ENCODE measurements at places on chromosomes 7 and 10.
A peak's percentile ranks its signal among the peaks of the same experiment; 100 is the strongest.

- peak; percentile 24 for DNase-seq
These were observed 24.4 kb upstream of the LRRC4 start for GRCh38 chr7:128055637-128056036.

- DNase-seq: peak; percentile 87
These were observed 25.3 kb downstream of the GARIN1A start for GRCh38 chr7:128697302-128697905.

- no peak for DNase-seq
These were observed 320.2 kb downstream of the ELMO1 start for GRCh38 chr7:37128327-37129034.

GRCh38 chr7:37234928-37235327 is 213.7 kb downstream of the ELMO1 start:
- no peak for DNase-seq

DNA sequence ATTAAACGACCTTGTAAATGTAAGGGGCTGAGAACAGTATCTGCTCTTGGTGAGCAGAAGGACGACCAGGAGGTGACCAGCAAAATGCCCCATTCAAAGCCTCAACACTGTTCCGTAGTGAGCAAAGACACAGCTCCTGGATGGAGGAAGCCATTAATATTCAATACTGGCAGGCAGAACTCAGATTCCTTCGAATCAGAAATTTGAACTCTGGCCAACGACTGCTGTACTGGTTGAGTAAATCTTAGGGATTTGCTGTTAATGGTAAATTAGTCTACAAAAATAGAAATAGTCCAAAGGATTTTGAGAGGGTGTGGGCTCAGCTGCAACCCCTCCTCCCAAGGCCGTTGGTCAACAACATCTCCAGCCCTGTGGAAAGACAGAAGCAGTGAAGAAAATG is 130.5 kb upstream of the PFKP start:
- no peak for DNase-seq

DNA sequence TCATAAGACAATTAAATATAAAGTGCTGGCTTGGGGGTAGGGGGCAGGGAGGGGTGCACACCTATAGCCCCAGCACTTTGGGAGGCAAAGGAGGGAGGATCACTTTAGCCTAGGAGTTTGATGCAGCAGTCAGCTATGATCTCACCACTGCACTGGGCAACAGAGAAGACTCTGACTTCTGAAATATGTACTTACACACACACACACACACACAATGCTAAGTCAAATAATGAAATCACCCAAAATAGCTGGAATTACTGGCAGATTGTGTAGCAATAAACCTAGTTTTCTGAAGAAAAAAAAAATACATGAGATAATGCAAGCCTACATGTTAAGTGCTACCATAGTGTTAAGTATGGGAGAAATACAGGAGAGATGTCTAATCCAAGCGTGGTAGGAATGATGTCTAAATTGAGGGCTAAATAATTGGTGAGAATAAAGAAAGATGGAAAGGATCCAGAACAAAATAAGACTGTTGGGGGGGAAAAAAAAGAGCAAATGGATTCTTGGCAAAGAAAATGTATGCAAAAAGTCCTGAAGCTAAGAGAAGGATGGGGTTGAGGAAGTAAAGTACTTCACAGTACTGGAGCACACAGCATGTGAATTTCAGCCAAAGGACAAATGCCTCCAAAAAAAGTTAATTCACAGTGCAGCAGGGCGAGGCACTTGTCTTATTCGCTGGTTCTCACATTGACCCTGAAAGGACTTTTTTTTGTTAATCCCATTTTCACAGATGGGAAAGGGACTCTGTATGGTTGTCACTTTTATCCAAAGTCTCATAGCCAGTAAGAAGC is 73.9 kb downstream of the IGF2BP3 start:
- DNase-seq: no peak

GRCh38 chr10:52965938-52966401 is 193.4 kb upstream of the MBL2 start:
- DNase-seq: no peak

DNA sequence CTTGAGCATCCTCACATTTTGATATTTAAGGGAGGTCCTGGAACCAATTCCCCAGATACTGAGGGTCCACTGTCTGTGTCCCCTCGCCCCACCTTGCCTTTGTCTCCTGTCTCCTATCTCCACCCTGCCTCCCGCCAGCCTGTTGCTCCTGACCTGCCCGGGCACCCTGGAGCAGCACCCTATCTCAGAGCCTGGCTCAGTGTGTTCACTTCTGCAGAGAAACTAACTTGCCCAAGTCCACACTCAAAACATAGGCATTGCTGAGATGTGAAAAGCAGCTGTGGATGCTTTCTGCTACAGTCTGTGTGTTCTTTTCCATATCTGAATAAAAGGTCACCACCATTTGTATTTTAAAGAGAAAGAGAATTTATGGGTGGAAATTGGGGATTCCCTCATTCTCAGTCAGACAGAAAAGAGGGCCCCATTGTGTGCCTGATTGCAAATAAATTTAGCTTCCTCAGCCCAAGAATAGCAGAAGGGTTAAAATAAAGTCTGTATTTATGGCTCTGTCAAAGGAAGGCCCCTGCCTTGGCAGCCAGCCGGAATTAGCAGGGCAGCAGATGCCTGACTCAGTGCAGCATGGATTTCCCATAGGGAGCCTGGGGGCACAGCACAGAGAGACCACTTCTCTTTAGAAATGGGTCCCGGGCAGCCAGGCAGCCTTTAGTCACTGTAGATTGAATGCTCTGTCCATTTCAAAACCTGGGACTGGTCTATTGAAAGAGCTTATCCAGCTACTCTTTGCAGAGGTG is 161.3 kb downstream of the EGFR start:
- no peak for DNase-seq

- DNase-seq: no peak
These were observed 9.3 kb upstream of the PNPLA8 start for GRCh38 chr7:108535257-108535656.

GRCh38 chr10:18767981-18768380 is 108.8 kb downstream of the ARL5B start:
- no peak for DNase-seq

GRCh38 chr7:28890137-28890536 is 68.0 kb downstream of the TRIL start:
- DNase-seq: no peak

- no peak for DNase-seq
These were observed 55.7 kb upstream of the PRKCQ start for GRCh38 chr10:6635784-6636183.

DNA sequence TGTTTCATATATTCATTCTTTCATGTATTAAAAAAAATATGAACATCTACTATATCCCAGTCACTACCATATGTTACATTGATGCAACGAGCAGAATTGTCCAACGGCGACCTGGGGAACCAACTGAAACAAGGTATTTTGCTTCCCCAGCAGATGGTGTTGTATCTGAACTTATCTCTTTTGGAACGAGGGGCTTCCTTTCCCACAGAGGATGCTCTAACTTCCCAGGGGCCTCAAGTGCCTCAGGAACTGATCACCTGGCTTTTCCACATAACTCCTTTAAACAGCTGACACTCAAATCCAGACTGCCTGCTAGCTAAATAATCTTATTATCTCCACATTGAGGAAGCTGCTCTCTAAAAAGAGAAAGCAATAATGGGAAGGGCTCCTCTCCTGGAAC is 259.3 kb downstream of the HTR7 start:
- no peak for DNase-seq

GRCh38 chr10:130836344-130836743 is 475.2 kb downstream of the TCERG1L start:
- no peak for DNase-seq

DNA sequence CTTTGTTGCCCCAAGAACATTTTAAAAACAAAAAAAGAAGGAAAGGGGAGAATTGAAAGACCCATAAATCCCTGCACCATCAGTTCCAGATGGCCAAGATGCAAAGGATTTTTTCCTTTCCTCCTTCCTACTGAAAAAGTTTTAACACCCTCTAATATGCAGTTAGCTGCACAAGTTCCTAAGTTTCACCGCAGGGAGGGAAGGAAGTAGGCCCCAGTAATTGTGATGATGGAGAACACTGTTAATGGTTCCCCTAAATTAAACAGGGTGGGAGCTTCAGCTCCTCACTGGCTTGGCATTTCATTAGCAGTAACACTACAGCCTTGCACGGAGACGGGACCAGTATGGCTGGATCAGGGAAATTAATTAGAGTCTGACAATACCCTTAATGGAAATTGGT is 63.7 kb upstream of the PPIF start:
- no peak for DNase-seq

GRCh38 chr7:11427686-11428273 is 404.2 kb downstream of the THSD7A start:
- peak; percentile 47 for DNase-seq

- no peak for DNase-seq
These were observed 600.9 kb upstream of the MKI67 start for GRCh38 chr10:128727114-128727513.

DNA sequence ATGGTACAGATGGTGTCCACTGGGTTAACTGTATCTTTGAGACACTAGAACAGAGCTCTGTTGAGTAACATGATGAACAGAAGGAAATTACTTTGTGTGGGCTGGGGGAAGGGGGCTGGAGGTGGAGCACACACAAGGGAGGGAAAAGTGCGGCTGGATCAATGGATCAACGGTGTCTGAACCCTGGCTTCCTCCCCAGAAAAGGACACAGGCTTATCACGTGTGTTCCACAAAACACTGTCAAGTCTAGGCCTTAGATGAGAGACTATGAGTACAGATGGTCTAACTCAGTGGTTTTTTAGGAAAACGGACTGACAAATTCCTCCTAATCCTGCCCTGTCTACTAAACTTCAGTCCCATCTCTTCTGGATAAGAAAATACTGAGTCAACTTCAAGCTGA is 27.8 kb downstream of the HSPB1 start:
- DNase-seq: no peak

DNA sequence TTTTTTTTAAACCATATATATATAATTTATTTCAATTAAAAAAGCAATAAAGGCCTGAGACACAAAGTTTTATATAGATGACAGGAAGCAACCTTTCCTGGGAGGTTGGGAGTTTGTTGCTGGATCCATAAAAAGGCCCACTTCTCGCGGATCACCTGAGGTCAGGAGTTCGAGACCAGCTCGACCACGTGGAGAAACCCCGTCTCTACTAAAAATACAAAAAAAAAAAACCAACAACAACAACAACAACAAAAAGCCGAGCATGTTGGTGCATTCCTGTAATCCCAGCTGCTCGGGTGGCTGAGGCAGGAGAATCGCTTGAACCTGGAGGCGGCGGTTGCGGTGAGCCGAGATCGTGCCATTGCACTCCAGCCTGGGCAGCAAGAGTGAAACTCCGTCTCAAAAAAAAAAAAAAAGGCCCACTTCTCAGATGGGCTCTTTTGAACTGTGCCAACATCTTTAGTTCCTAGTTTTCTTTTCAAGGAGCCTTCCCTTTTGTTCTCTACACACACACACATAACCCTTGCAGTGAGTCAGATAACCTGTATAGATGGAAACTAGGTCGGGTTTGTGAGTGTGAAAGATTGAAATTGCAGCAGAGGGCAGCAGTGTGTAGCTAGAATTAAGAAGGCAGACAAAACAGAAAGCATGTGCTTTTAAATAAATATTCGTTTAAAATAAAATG is 1.2 kb upstream of the SMNDC1 start:
- DNase-seq: peak; percentile 61

GRCh38 chr10:103262229-103262628 is 14.7 kb upstream of the INA start:
- DNase-seq: no peak

GRCh38 chr7:21175714-21176113 is 252.2 kb upstream of the SP4 start:
- DNase-seq: no peak

- DNase-seq: no peak
These were observed 210.0 kb upstream of the KLF14 start for GRCh38 chr7:130943981-130944380.

- no peak for DNase-seq
These were observed 595.1 kb downstream of the PARD3 start for GRCh38 chr10:34219753-34220548.

DNA sequence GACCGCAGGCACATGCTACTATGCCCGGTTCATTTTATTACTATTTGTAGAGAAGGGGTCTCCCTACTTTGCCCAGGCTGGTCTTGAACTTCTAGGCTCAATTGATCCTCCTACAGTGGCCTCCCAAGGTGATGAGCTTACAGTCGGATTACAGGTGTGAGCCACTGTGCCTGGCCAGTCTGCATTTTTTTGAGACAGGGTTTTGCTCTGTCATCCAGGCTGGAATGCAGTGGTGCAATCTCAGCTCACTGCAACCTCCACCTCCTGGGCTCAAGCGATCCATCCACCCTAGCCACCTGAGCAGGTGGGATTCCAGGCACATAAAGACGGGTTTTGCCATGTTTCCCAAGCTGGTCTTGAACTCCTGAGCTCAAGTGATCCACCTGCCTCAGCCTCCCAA is 2.3 kb upstream of the H2BK1 start:
- no peak for DNase-seq
